ENCODE measurements at places on chromosomes 5 and 9.

- DNase-seq = no peak
These were observed 785 bp upstream of the P4HA2 start for GRCh38 chr5:132228241-132229035.

GRCh38 chr5:150179019-150179620 lies 10.7 kb upstream of the SLC6A7 start:
- DNase-seq = no peak

DNA sequence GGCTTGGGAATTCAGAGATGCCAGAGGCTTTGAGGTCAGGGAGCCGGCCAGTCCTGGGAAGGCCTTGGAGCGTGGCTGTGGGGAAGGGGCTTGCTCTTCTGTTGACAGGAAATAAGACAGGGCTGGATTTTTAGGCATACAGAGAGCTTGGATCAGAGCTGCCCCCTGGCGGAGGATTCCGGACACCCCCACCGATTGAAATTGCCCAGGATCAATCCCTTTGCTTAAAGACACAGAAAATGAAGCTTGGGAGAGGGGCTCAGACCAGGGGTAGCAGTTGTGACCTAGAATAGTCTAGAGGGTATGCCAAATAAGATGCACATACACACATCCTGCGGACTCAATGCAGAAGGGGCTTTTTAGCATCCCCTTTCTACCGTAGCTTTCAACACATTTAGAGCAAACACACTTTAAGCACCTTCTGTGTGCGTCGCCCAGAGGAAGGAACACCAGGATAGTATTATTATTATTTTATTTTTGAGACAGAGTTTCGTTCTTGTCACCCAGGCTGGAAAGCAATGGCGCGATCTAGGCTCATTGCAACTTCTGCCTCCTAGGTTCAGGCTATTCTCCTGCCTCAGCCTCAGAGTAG lies 1.7 kb upstream of the NTMT1 start:
- DNase-seq = peak; percentile 23

- no peak for DNase-seq
These were observed 2.5 kb upstream of the TENT4A start for GRCh38 chr5:6710551-6711318.
